ENCODE measurements at places on chromosomes 1 and 21. TPM values are rescaled to one million over a fixed set of nuclear protein-coding genes. Genes with fewer than 3 reads are reported as not detected.

Gene ELAVL4
- not detected for total RNA-seq

Gene THEM5
- not detected for total RNA-seq

Gene ZNF593OS
- not detected for total RNA-seq

Gene RPTN
- total RNA-seq, result not detected

Gene CD53
- total RNA-seq, result not detected

Gene MAEL
- total RNA-seq, result not detected

Gene SNAPIN
- total RNA-seq, result 41.0 TPM
